ENCODE measurements at places on chromosomes 2 and 18.

DNA sequence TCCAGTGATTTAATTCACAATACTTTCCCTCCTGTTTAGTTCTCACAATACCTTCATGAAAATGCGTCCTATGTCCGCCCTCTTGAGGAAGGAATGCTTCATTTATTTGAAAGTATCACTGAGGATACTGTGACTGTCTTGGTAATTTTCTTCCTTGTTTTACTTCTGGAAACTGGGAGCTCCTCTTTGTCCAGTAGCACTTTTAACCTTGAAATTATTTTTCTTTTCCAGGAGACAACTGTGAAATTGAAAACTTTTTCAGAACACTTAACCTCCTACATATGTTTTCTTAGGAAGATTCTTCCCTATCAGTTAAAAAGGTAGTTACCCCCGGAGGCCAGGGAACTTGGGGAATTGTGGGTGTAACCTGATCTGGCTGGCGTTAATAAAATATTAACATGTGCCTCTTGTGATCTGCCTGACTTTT is 58.9 kb upstream of the STON1 start:
- no peaks in the 10 kb centered on the region for H3K4me1 ChIP-seq
- peak overlapping the region; percentile 61 for H3K27ac ChIP-seq
- no peak for DNase-seq
- no peak overlapping the region for H3K4me3 ChIP-seq
- H3K27me3 ChIP-seq, result no peaks in the 10 kb centered on the region

DNA sequence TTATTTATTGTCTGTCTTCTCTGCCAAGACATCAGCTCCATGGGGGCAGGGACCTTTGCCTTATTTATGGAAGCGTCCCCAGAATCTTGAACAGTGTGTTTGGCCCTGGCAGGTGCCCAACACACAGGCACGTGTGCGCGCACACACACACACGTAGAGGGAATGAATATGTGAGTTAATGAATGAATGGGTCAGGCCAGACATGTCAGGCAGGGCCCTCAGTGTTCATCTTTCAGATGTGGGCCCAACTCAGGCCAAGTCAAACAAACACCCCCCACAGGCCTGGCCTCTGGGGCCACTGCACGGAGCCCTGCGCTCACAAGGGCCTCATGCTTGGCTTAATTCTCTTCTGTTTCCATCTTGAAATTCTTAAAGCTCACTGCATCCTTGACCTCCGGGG is 54.1 kb downstream of the DYSF start:
- H3K4me1 ChIP-seq, result peaks cover 25% of the 10 kb centered on the region
- DNase-seq, result no peak

GRCh38 chr2:120224256-120224655 is 1.1 kb upstream of the TMEM185B start:
- H3K36me3 ChIP-seq, result no peaks in the 10 kb centered on the region
- H3K4me3 ChIP-seq, result no peak overlapping the region
- H3K27me3 ChIP-seq, result no peaks in the 10 kb centered on the region
- H3K27ac ChIP-seq, result peak overlapping the region; percentile 97
- H3K4me1 ChIP-seq, result peaks cover 48% of the 10 kb centered on the region
- DNase-seq, result no peak

DNA sequence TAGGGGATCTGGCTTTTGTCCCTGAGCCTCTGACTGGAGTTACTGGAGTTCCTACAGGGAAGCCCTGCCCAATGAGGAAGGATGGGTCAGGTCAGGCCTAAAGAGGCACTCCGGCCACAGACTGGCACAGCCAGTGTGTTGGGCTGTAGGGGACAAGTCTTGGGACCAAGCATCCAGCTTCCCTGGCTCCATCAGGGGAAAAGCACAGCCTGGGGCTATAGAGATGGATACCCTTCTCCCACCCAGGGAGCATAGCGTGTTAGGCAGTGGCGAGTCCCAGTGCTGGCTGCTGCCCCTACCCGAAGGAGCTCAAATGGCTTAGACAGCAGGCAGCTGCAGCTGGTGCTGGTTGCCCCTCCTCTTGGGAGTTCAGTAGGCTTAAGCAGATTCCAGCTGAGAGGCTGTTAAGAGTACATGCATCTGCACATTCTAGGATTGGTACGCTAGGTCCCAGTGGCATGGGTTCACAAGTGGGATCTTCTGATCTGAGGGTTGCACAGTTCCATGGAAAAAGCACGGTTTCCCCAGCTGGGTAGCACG is 111.4 kb downstream of the DCDC2C start:
- no peak overlapping the region for H3K27ac ChIP-seq
- DNase-seq, result no peak
- H3K4me3 ChIP-seq, result no peak overlapping the region

DNA sequence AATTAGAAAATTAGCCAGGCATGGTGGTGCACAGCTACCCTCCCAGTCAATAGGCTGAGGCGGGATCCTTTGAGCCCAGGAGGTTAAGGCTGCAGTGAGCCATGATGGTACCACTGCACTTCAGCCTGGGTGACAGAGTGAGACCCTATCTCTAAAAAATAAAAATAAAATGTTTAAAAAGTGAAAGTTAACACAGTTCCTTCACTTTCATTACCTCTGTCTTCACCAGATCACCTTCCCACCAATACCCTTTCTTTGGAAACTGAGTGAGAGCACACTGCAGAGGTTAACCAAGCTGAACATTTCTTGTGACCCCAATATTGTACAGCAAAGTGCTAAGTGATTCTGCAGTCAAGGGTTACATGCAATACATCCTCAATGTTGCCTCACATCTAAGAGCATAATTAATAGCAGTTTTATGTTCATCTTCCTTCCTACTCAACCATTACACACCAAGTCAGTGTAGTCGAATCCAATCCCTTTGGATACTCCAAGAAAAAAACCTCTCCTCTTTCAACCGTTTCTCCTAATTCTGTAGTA is 1.7 kb downstream of the L3MBTL4 start:
- DNase-seq, result no peak
- H3K4me3 ChIP-seq, result no peak overlapping the region
- no peaks in the 10 kb centered on the region for H3K36me3 ChIP-seq

- H3K27ac ChIP-seq, result no peak overlapping the region
- no peaks in the 10 kb centered on the region for H3K4me1 ChIP-seq
- H3K4me3 ChIP-seq, result no peak overlapping the region
- DNase-seq, result no peak
- H3K36me3 ChIP-seq, result no peaks in the 10 kb centered on the region
- H3K27me3 ChIP-seq, result no peaks in the 10 kb centered on the region
Observed at GRCh38 chr18:67504739-67505138, 11.8 kb downstream of the DSEL start.
